ENCODE measurements at places on chromosomes 5 and 9.

- DNase-seq: peak; percentile 4
These were observed 142.3 kb upstream of the FSTL4 start for GRCh38 chr5:133754575-133755169.

- DNase-seq: no peak
These were observed 756 bp downstream of the VAV2 start for GRCh38 chr9:133991214-133991921.

DNA sequence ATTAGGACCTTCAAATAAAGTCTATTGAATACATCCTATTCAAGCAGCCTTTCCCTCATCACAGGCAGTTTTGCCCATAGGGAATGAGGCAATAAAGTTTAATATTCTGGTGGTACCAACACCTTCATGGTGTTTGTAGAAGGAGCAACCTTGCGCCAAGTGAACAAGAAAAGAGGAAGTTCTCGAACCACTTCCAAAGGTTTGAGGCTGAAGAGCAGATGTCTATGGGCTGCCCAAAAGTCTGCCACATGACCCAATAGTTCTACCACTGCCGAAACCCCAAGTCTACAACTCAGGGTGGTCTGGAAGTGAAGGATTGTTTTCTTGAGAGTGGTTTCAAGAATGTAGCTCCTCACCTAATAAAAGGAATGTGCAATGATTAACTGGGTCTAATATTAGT lies 123.1 kb downstream of the NPR3 start:
- DNase-seq: no peak

- peak; percentile 54 for DNase-seq
These were observed 253.5 kb upstream of the HAPLN1 start for GRCh38 chr5:83973925-83974815.

GRCh38 chr5:33721491-33722200 lies 170.1 kb downstream of the ADAMTS12 start:
- peak; percentile 71 for DNase-seq

DNA sequence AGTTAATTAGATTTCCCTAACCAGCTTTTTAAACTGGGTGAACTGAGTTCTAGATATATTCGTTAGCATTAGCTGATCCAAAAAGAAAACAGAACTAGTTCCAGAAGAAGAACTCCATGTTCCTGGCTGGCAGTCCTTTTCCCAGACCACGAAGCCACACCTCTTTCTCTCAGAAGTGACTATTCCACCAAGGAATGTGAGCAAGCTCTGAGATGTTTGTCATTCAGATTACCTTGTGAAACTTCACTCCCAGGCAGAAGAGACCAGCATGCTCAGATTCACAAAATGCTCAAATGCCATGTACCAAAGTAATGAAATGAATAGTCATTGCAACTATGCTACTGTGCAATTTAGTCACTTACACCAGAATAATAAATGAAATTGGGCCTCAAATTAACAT lies 4.4 kb upstream of the SSBP2 start:
- DNase-seq: peak; percentile 93

- no peak for DNase-seq
These were observed 13.6 kb upstream of the SLC22A4 start for GRCh38 chr5:132280371-132281240.

DNA sequence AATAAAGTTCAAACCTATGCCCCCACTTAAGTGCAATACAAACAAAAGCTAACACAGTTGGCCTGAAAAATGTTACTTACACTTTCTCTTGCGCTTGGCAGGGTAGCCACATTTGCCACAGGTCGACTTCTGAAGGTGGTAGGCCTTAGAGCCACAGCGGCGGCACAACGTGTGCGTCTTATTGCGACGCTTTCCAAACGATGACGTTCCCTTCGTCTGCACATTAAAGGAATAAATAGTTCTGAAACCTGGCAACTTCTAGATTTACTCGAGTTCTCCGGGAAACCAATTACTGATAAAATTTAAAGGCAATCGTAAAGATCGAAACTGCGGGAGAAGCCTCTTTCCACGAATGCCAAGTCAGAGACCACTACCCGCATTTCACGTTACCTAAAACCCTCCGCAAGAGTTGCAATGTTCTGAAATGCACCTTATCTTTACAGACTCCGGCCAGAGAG lies 602 bp downstream of the RPL37 start:
- DNase-seq: peak; percentile 29

- DNase-seq: no peak
These were observed 660.3 kb downstream of the ISL1 start for GRCh38 chr5:52043543-52043942.

GRCh38 chr5:141507387-141508091 lies 18.7 kb downstream of the PCDHGC5 start:
- DNase-seq: peak; percentile 85

GRCh38 chr5:1257363-1257762 lies 32.2 kb downstream of the SLC6A18 start:
- no peak for DNase-seq

- DNase-seq: no peak
These were observed 79.0 kb downstream of the ADCY2 start for GRCh38 chr5:7474821-7475403.

- no peak for DNase-seq
These were observed 2.9 kb downstream of the RBM27 start for GRCh38 chr5:146206257-146206656.

DNA sequence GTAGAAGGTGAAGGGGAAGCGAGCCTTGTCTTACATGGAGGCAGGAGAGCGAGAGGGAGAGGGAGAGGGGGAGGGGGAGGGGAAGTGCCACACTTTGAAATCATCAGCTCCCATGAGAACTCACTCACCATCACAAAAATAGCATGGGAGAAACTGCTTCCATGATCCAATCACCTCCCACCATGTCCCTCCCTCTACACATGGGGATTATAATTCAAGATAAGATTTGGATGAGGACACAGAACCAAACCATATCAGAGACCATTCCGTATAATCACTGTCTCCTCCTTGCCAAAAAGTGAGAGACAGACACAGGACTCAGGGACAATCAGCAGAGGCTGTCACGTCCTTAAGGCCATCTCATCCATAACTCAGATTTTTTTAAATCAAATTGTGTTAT lies 187.7 kb upstream of the TAS2R1 start:
- DNase-seq: no peak

DNA sequence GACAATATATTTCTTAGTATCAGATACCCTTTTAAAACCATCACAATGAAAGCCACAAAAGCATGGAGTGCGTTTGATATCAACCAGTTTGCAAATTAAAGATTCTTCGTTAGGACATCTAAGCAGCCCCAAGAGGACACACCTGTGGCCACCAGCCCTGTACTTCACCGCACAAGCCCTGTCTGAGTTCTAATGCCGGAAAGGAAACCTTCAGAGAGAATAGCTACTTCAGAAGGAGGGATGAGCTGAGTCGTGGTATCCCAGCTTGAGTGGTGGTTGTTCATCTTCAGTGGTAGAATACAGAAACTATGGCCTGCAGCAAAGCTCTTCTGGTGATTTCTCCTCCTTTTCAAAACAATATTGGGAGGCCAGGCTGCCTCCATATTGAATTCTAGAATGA lies 319.6 kb downstream of the FBXL7 start:
- DNase-seq: no peak

DNA sequence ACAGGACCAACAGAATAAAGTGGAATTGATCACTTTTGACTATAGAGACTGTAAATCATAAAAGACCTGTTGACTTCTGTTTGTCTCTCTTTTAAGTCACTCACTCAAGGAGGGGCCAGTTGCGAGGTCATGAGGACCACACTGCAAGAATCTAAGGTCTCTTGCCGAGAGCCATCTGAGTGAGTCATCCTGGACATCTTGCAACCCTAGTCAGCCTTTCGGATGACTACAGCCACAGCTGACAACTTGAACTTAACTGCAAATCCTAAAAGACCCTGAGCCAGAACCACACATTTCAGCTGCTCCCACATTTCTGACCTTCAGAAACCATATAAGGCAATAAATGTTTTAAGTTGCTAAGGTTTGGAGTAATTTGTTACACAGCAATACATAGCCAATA lies 129.7 kb upstream of the RAD23B start:
- peak; percentile 36 for DNase-seq

GRCh38 chr5:55680353-55680752 lies 31.8 kb downstream of the SLC38A9 start:
- DNase-seq: no peak

GRCh38 chr5:127028822-127029457 lies 1.4 kb downstream of the MARCHF3 start:
- no peak for DNase-seq

GRCh38 chr5:135934939-135935338 lies 19.8 kb downstream of the LECT2 start:
- peak; percentile 26 for DNase-seq

DNA sequence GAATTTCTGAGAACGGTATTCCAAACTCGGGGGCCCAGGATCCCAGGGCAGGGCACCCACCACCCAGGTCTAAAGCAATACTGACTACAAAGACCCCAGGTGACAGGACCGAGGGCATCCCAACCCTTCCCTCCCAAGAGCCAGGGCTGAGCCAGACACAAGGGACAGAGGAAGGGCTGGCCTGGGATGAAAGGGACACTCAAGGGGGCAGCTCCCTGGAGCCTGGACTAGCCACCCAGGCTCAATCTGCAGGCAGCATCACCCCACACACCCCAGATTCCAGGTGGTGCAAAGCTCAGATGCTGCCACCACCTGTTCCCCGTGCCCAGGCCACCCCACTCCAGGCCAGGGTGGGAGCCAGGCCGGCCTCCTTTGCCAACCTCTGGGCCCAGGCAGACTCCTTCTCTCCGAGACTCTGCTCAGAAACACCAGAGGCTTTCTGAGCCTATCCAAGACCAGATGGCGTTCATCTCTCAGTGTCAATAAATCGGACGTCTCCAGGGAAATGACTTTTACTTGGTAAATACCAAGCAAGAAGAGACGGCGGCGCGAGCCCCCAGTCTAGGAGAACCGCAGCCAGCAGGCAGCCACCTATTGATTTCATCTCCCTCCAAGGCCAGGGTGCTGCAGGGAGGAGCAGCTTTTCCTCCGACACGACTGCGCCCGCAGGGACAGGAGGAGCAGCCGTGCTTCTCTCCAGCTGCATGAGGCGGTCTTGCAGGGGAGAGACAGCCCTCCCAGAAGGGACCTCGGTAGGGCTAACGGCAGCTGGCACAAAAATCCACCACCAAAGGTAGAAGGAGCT lies 94.1 kb upstream of the ADAMTS2 start:
- DNase-seq: no peak

GRCh38 chr5:26894719-26895263 lies 143.6 kb downstream of the CDH9 start:
- DNase-seq: peak; percentile 5

DNA sequence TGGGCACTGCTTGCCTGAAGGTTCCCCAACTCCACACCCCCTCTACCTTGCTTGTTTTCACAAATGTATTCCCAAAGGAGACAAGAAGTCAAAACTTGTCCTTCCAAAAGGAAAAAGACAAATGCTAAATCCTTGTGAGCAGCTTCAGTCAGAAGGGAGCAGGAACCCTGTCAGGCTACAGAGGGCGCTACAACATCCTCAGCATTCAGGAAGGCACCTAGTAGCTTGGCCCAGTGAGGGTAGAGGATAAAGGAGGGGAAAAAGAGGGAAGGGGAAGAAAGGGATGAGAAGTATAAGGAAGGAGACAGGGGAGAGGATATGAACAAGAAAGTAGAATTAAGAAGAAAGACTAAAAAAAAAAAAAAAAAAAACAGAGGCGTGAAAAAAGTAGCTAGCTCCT lies 97.5 kb downstream of the MLLT3 start:
- DNase-seq: no peak

GRCh38 chr5:8188874-8189565 lies 320.1 kb downstream of the MTRR start:
- DNase-seq: no peak

DNA sequence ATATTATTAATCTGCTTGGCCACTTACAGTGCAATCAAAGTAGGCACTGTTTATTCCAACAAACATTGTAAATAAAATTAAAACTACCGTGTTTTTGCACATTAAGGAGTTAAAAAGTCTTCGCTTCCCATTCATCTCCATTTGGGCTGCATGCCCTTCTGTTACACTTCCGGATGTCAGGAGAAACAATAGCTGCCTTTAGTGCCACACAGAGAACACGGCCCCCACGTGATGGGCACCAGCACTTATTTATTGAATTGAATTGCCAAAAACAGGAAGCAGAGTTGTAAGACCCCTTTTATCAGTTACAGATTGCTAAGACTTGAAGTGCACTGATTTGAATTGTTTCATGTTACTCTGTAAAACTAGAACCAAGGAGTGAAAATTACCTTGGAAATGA lies 80.4 kb downstream of the LHFPL2 start:
- DNase-seq: no peak

DNA sequence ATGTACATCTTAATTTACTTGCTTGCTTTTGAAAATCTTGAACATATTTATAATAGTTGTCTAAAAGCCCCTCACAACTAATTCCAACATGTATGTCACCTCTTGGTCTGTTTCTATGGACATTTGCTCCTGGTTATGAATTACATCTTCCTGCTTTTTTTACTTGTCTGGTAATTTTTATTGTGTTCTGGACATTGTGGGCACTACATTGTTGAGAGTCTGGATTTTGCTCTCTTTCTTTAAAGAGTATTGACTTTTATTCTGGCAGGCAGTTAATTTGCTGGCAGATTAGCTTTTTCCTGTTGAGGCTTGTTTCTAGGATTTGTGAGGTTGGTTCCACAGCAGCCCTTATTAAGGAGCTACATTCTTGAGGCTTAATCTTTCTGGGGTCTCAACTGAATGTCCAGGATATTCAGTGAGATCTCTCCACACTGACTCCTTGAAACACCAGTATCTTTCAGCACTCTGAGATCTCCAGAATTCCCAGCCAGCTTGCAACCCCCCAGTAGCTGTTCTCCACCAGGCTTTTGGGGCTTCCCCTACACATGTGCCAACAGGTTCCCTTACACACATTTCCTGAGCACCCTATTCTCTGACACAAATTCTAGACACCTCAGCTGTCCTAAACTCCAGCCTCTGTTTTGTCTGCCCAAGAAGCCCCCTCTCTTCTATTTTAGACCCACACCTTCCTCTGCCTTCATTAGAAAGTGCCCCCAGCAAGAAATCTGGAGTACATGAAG lies 27.4 kb downstream of the KIAA1191 start:
- DNase-seq: no peak

- peak; percentile 88 for DNase-seq
These were observed 68.2 kb upstream of the TNFAIP8 start for GRCh38 chr5:119287547-119288111.

- DNase-seq: no peak
These were observed 1.7 kb downstream of the GRHPR start for GRCh38 chr9:37424204-37424685.
